ENCODE measurements at places on chromosomes 12 and 14.

GRCh38 chr12:56695327-56696101, 7.4 kb upstream of the PTGES3 start:
- DNase-seq, result no peak

DNA sequence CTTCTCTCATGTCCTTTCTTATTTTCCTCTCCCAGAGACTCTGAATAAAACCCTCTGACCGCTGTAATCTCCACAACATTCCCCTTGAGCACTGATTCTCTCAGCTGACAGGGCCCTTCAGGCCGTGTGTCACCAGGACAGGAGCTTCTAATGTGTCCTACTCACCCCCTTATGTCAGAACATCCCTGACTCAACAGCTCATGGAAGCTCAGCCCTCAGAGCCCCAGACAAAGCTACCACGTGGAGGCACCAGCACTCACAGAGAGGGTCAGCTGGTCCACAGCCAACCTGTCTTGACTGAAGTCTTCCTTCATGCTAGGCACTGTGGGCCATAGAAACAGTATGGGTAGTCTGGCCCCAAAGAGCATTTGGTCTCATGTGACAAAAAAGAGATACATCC, 49.8 kb downstream of the SMUG1 start:
- DNase-seq, result no peak

DNA sequence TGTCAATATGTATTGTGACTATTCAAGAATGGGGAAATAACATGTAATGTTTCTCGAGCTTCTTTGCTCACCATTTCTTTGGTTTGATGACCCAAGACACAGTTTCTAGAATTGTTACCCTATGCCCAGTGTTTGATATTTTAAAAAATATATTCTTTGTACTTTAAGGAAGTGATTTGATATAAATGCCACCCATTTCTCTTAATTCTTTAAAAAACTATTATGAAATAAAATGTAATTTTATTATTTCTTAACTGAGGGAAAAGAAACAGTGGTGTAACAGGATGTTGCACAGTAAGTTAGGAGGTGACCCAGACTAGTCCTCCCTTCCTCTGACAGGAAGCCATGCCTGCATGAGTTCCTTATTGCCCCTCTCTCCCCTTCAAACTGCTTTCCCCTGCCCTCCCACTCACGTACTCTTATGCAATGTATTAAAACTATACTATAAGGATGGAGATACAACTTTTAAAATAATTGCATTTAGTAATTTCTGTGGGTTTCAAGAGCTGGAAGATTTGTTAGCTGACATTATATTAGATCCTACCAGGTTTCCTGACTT, 279.4 kb downstream of the TMTC2 start:
- no peak for DNase-seq

DNA sequence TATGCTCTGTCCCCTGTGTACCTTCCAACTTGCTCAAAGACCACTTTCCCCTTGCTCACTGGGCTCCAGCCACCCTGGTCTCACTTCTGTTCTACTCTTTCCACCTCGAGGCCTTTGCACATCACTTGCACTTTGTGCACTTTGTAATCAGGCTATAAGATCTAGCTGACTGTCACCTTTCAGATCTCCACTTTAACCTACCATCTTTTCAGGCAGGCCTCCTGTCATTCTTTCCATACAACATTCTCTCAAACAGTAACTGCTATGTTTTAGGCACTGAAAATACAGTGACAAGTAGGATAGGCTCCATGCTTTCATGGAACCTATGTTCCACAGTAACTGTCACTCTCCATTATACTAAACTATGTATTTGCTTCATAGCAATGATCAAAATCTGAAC, 14.0 kb downstream of the CPM start:
- DNase-seq, result no peak

DNA sequence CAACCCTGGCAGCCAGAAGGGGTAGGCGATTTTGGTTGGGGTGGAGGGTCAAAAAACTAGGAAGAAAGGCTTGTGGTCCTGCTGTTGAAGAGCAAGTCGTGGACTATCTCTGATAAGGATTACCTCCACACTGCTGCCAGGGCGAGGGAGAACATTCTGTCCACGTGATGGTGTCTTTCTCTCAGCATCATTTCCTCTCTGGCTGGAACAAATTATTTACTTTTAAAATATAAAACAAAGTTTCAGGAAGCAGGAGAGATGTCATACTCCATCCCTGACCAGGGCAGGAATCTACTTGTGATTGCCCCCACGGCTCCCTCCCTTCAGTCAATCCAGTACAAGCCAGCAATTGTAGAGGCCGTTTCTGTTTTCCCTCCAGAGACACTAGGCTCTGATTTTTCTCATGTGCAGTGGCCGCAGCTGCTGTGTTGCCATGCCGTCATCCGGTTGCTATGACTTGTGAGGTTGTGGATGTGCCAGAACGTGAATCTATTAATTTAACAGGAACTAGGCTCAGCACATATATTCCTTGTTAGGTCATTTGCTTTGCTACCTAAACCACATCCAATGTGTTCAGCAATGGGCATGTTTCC, 61.5 kb upstream of the PTGR2 start:
- DNase-seq, result no peak

DNA sequence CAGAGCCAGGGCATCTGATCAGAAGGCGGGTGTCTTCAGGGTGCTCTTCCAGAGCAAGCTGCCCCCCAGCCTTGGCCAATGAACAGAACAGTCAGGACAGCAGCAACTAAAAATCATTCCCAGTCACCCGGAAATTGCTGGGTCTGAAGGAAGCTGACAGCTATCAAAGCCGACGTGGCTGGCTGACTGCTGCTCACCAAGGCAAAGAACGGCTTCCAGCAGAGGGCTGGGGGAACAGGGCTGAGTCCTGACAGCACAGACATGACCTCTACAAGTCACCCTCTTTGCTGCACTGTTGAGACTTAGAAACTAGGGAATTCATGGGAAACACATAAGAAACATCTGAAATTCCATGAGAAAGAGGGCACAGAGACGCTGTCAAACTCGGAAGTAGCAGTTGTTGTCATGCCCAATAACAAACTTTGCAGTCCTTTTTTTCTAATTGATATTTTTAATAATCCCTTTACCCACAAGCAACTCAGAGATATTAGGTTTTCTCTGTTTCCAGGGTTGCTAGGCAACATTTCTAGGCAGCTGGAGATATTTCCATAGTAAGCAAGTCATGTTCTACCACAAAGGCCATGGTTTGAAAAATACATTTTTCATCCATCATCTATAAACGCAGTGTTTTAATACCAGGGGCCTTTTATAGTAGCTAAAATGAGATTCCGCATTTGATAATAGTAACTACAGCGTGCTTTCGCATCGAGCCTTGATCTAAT, 365.2 kb downstream of the SEC23A start:
- no peak for DNase-seq

- DNase-seq, result no peak
These were observed 425.9 kb downstream of the FSCB start for GRCh38 chr14:44081146-44081545.
